ENCODE measurements at places on chromosomes 2 and 18.

GRCh38 chr2:21230140-21230539 is 106.4 kb downstream of the TDRD15 start:
- no peak for DNase-seq

DNA sequence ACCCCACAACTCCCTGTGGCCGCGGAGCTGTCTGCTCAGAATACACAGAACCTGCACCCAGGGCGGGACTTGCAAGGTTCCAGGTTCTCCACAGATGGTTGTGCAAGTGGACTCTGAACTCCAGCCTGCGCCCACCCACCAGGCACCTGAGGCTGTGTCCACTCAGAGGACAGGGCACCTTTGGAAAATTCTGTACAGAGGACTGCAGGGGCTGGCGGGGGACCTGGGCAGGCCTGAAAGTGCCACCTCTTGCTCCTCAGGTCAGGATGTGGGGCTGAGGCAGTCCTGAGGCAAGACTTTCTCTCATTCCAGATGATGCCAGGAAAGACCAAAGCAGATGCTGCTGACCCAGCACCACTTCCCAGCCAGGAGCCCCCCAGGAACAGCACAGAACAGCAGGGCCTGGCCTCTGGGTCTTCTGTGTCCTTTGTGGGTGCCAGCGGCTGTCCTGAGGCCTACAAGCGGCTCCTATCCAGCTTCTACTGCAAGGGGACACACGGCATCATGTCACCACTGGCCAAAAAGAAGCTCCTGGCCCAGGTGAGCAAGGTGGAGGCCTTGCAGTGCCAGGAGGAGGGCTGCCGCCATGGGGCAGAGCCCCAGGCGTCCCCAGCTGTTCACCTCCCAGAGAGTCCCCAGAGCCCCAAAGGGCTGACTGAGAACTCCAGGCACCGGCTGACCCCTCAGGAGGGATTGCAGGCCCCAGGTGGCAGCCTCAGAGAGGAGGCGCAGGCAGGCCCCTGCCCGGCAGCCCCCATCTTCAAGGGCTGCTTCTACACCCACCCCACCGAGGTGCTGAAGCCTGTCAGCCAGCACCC is 14.4 kb downstream of the ARID5A start:
- no peak for DNase-seq

GRCh38 chr2:234330902-234331301 is 166.0 kb downstream of the ARL4C start:
- no peak for DNase-seq

- no peak for DNase-seq
These were observed 7.0 kb upstream of the STK39 start for GRCh38 chr2:168254158-168254935.

- DNase-seq: no peak
These were observed 225.7 kb downstream of the XIRP2 start for GRCh38 chr2:167114018-167114417.

DNA sequence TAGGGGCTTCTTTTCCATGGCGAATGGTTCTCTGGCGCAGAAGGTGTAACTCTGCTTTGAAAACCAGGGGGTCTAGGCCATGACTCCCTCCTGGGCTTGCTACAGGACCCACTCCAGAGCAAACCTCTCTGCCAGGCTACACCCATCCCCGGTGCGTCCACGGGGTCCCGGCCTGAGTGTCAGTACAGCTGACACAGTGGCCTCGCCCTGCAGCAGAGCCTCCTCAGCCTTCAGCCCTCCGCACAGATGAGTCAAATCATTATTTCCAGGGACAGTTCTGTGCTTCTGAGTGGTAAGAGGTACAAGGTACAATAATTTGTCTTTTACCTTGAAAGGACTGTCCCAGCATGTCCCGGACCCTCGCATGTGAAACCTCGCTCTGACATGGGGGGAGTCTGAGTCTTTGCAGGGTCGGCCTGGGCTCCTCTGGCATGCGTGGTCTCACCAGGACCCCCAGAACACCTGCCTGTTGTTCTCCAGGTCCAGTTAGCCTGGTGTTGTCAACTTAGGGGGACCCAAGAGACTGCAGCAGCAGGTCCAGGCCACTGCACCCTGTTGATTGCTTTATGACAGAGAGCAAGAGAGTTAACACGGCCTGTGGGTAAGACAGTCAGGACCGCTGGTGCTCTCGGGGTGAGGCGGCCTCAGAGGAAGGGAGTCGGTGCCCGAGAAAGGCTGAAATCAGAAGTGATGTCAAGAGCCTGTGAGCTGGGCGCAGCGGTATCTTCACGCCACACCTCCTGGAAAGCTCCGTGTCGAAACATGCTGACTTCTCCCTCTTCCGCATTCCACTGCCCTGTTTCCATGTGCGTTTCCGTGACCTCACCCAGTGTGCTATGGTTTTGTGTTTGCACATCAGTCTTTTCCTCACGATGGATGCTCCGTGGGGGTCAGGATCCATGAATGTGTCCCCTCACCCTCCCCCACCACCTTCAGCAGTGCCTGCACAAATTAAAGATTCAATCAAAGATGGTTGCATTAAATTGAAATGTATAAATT is 340.1 kb downstream of the EIPR1 start:
- DNase-seq: no peak

DNA sequence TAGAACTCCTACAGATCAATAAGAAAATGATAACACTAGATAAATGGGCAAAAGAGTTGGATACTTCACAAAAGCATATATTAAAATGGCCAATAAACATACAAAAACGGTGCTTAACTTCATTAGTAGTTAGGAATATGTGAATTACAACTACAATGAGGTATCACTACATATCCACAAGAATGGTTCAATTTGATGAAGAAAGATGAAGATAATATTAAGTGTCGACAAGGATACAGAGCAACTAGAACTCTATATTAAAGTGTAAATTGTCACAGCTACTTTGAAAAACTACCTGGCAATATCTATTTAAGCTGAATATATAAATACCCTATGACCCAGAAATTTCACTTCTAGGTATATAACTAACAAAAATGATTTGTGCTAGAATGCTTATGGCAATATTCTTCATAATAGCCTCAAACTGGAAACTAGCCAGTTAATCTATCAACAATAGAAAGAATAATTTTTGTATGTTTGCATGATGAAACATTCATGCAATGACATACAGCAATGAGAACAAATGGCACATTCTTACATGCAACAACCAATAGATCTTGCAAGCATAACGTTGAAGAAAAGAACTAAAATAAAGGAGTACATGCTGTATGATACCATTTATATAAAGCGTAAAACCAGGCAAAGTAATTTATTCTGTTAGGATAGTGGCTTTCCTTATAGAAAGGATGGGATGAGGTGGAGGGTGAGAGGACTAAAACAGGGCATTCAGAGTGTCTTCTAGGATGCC is 290.2 kb upstream of the SESTD1 start:
- no peak for DNase-seq

DNA sequence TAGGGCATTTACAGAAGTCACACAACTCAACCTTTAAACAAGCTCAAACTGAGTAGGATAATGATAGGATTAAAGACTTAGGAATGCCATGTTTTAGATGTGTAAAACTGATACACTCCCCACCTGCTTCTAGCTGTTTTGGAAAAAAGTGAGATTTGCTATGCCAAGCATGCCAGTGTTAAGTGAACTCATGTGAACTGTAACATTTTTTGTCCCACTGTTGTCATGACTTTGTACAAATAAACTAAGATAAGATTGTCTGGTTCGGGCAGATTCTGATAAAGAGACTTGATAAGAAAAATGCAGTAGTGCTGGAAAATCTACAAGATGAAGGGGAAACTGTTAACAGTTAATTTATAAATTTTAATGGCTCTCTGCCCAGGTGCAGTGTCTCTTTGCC is 66.5 kb downstream of the GLS start:
- no peak for DNase-seq

DNA sequence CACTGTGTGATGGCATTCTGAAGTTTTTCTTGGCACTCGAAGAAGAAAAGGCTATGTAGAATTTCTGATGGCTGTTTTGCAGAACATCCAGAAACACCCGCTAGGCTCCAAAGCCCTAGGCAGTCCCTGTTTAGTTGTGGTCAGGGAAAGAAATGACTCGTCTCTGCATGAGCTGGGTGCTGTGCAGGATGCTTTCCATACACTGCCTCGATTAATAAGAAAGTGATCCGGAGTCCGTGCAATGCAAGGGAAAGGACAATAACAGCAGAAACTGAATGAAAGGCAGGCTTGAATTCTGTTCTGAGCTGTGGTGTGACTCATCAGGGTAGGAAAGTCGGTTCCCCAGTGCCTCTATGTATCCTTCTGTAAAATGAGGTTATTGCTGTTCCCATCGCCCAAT is 18.7 kb downstream of the MAPRE3 start:
- no peak for DNase-seq

GRCh38 chr2:175620106-175620505 is 382.0 kb downstream of the LNPK start:
- DNase-seq: no peak

DNA sequence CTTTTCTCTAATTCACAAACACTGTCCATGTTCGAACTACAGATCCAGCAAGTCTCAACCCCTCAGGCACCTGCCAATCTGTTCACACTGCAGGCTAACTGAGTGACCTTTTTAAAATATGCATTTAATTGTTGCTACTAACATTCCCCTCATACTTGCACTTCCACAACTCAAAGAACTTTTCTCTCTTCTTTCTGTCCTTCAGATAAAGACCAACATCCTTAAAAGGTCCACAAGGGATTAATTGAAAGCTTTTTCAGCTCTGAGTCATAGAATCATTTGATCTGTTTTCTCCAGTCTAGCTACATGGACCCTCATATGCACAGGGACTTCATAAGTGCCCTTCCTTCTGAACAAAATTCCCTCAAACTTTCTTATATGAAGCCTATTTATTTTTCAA is 1321.2 kb downstream of the DPP10 start:
- DNase-seq: no peak

- no peak for DNase-seq
These were observed 111.3 kb downstream of the ESCO1 start for GRCh38 chr18:21489119-21489750.

DNA sequence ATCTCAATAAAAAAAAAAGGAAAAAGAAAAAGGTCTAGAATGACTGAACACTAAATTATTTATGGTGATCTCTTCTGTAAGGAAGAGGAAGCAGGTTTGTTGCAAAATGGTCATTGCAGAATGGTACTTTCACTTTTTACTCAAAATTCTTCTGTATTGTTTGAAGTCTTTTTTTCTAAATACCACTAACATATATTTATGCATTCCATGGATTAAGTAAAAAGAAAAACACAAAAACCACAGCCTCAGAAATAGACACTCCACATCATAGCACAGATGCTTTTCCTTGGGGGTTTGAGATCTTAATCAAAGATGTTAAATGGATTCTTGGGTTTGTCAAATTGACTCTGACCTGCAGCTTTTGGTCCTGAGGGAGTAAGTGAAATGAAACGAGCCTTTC is 47.4 kb downstream of the RHOB start:
- DNase-seq: no peak

GRCh38 chr2:48530033-48530811 is at the start of gene STON1:
TSS of gene STON1 (plus strand) at chr2:48530154. CDS start at chr2:48580634, 50,480 bp downstream.
- DNase-seq: no peak

- DNase-seq: no peak
These were observed 10.8 kb downstream of the OXER1 start for GRCh38 chr2:42752816-42753813.

DNA sequence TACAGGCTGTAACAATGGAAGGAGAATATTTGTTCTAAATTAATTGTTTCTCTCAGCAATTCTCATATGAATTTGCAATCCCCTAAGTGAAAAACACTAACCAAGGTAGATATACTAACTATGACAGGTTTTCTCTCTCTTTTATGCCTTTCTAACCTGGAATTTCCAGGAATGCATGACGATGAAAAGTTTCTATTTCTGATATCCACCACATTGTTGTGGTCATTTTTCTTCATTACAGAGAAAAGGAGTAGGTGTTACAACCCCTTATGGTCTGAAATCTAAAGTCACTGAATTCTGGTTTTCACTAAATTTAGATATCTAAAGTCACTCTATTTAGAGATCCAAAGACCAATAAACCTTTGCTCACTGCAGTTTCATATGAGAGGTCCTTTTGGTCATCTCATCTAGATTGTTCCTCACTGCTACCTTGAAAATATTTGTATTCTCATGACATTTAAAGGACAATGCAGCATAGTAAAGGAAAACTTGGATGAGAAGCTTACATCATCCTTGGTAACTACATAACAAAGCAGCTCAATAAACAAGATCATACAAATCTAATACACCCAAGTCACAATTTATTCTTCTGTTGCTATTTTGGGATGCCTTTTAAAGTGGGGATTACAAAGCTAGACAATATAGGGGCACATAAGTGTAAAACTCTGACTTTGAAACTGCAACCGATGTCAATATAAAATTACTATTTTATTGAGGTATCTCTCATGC is 85.8 kb downstream of the TCF4 start:
- no peak for DNase-seq

DNA sequence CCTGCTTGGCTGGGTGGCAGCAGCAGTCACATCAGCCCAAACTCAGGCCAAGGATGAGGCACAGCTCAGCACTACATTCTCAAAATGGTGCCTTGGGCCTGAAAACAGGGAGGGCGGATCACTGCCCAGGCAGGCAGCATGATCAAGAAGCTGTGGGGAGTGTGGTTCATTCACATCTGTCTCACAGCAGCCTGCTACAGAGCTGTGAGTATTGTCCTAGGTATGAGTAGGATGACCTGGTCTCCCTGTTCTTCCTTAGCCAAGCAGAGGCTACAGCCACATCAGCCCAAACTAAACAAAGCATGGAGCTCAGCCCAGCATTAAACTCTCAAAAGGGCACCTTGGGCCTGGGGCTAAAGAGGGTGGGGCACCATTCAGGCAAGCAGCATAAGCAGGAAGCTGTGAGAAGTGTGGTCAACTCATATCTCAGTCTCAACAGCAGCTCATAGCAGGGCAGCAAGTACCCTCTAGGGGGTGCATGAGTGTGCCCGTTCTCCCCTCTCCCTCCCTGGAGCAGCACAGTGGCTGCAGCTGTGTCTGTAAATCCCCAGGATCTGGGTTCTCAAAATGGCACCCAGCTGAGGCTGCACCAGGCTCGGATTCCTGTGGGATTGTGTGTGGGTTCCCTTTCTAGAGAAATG is 139.6 kb downstream of the TRABD2A start:
- DNase-seq: no peak

- DNase-seq: no peak
These were observed 556 bp downstream of the CYRIA start for GRCh38 chr2:16664809-16665747.

DNA sequence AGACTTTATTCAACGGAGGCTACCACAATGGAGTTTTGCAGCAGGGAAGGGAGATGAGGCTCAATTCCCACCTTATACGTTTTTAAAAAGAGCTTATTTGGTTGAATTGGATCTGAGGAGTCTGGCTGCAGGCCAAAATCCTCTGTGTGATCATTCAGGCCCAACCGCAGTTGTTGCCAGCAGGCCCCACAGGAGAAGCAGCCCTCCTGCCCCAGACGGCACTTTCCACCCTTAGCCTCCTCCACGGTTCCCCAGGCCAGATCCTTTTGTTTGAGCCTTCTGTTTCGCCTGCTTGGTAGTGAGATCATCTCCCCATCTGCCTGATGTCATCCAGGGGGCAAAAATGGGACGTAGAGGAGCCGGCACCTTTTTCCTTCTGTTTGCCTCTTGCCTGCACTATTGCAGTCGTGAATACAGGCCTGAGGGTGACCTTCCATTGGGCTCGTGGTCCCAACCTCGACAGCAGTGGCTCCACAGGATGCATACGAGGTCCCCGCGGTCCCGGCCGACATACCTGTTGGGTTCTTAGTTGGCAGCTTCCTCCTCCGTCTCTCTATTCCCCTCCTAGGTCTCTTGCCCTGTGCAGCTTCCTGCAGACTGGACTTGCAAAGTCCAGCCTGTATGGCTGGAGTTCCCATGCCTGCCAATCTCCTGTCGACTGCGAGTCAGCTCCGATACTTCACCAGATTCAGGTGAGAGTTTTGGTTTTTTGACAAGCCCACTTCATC is 9.3 kb upstream of the GPR35 start:
- DNase-seq: no peak
